ENCODE measurements at places on chromosomes 4 and X. TPM values are rescaled to one million over a fixed set of nuclear protein-coding genes. Genes with fewer than 3 reads are reported as not detected.

Gene SSX2B
- not detected for total RNA-seq

GRCh38 chr4:135365065-135365464, 1163.5 kb upstream of the PABPC4L start:
- no peak for DNase-seq

DNA sequence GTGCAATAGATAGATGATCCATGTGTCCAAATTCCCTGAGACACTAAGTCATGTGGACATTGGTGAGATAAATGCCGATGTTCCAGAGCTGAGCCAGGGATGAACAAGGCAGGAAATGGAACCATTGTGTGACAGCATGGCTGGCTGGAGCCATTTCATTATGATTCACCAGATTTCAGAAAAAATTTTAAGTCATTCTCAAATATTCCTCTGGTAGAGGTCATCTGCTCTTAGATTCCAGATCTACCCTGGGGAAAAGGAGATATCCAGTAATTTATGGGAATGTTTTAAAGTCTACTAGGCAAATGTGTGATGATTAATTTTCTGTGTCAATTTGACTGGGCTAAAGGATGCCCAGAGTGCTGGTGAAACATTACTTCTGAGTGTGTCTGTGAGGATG, 287.3 kb downstream of the STK32B start:
- no peak for DNase-seq

Gene NEUROG2
- 0.29 TPM for total RNA-seq

- no peak for DNase-seq
Observed at GRCh38 chrX:125977851-125978250, 188.2 kb downstream of the DCAF12L2 start.

Gene RRH
- not detected for total RNA-seq

DNA sequence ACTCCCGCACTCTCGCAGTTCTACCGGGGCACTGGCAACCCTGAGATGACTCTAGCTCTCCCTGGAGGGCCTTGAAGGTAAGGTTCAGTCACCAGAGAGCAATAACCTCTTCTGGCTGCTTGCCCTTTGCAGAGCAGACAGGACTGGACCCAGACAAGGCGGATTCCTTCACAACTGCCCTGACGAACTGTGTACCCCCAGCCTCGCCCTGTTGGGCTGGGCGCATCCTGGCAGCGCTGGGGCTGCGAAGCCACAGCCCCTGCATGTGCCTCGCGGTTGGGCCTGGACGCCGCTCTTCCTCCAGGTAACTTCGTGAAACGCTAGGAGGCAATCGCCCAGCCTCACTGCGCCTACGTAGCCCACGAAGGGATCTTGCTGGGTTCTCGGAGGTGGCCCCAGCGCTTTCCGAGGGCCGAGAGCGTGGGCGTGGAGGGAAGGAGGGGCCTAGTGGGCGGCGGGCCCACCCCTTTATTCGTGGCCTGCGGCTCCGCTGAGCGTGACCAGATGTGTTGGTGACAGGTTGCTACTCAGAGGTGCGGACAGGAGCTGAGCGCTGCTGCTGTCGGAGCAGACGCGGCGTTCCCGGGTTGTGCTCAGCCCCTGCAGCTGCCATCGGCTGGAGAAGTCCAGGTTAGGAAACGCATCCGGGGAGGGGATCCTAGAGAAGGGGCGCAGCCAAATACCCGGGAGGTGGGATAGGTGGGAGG, 1.9 kb upstream of the MAMLD1 start:
- no peak for DNase-seq

GRCh38 chr4:30443289-30443688, 276.9 kb upstream of the PCDH7 start:
- DNase-seq: no peak

Gene ALPK1
- total RNA-seq: 20.5 TPM

DNA sequence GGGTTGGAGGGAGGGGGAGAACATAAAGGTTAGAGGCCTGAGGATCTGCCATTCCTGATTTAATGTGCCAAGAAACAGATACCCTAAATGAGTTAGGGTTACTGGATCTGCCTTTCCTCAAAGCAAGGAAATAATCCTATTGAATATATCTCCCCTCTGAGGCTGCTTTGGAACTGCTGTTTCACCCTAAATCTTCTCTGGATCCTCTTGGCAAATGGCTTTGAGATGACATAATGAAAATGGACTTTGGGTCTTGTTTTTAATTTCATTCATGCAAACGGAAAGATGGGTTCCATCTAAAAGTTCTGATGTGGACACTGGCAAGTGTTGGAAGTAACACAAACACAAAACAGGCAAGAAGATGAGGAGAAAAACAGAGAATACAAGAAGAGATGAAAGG, 23.0 kb upstream of the MAOA start:
- no peak for DNase-seq
